ENCODE measurements at places on chromosomes 7 and 10.

DNA sequence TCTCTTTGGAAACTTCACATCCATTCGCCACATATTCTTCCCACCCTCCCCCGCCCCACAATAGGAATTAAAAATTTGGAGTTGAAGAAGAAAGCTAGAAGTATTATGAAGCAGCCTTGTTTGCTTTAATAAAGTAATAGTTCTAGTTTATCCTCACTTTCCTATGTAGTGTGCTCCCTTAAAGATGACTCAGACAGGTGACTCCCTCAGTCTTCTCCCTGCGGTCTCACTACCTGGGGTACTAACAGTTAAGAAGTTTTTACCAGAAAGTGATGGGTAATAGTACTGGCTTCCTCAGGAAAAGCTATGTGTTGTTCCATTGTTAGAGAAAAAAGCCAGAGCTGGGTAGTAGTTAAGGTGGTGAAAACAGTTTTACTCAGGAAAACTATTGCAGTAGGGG, 58.6 kb downstream of the CCNY start:
- no peak for DNase-seq

- no peak for DNase-seq
Measured at GRCh38 chr7:100141555-100141949, 7.2 kb upstream of the LAMTOR4 start.

DNA sequence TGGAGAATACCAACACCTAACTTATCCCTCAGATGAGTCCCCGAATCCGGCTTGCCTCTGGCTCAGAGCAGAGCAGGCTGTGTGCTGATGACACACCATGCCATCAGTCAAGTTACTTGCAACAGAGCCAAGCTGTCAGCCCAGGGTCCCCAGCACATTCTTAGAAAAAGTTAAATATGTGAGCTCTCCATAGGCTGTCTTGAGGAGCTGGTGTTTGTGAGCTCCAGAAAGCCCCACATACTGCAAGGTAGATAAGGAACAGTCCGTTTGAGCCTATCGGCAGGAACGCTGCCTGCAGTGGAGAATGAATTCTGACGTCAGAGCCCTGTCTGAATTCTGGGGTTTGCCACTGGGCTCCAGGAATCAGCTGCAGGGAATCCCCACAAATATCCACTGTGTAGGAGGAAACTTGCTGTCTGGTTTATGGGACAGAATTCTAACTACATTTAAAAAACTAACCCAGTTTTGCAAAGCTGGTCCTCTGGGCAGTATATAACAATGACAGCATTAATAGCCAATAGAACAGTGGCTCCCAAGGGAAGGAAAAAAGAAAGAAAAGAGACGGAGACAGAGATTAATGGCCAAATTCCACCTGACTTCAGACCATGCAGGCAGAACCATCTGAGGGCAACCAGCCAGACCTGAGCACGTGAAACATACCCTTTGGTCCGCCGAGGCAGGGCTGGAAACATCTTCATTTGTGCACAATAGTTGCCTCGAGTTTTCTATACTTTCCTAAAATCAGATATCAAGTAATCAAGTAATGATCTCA, 3.6 kb downstream of the SFXN4 start:
- no peak for DNase-seq

GRCh38 chr7:116950889-116951351, 2.4 kb upstream of the ST7 start:
- no peak for DNase-seq

DNA sequence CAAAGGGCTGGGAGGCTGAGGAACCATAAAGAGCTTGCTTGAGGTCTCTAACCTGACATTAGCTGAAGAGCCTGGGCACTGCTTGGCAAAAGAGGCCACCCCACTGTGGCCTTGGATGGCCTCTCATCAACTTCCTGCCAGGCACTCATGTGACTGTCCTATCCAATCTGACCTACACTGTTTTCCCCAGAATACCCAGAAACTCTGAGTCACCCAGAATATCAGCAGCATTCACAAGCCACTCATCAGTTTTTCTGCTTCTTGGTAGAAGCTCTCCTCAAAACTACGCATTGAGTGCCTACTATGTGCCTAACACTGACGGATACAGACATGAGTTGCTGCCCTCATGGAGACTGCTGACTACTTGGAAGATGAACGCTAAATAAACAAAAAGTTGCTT, 4.1 kb upstream of the NT5C2 start:
- no peak for DNase-seq

- DNase-seq: no peak
Measured at GRCh38 chr10:33025910-33026309, 67.9 kb upstream of the ITGB1 start.

DNA sequence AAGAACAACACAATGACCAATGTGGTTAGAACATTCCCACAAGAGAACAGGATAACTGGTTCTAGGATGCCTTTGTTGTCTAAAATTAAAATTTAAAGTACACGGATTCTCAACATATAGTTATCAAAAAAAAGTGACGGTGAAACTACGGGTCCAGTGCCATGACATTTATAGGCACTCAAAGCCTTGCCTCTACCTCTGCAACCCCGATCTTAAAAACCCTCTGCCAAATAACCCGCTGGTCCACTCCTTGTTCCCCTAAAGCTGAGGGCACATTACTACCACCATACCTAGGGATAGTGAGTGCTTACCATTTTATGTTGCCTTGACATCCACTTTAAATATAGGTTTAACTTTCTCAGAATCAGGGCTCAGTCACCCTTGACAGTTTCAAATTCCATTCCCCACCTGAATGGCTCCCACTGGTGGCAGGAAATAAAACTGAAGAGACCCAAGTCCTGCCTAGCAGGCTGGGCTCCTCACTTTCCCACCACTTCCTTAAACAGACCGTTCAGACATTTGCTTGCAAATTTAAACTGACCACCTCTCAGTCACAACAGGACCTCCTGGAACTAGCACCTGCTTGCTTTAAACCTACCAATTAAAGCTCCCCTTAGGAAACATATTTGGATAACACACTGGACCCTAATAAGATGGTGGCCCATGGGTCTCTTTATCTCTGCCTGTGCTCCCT, 169.9 kb upstream of the ASAH2 start:
- peak; percentile 47 for DNase-seq

DNA sequence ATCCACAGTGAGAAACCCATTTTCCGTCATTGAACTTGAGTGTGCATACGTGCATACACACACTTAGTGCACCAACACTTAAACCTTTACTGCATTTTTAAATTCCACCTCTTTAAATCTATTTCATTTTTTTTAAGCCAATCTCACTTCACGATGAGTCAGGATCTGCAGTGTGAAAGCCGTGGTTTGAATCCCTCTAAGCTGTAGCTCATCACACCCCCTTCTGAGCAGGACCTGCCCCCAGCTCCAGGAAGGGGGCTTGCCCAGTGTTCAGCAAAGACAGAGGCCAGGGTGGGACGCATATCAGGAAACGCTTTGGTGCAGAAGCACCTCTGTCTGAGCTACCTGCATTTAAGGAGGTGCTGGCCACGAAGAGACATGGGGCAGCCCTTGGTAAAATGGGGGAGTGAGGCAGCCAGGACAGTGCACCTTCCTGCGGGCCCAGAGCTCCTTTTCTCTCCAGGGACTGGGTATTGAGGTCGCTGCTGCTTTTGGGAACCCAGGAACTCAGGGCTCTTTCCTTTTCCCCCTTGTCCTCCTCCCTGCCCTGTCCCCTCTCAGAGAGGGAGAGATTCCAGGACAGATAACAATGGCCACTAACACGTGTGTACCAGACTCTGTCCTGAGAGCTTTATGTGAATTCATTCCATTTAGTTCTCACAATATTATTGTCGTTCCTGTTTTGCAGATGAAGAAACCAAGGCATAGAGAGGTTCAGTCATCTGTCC, 21.7 kb downstream of the ZNF316 start:
- no peak for DNase-seq

- no peak for DNase-seq
Measured at GRCh38 chr7:22109761-22110160, 164.1 kb upstream of the CDCA7L start.

DNA sequence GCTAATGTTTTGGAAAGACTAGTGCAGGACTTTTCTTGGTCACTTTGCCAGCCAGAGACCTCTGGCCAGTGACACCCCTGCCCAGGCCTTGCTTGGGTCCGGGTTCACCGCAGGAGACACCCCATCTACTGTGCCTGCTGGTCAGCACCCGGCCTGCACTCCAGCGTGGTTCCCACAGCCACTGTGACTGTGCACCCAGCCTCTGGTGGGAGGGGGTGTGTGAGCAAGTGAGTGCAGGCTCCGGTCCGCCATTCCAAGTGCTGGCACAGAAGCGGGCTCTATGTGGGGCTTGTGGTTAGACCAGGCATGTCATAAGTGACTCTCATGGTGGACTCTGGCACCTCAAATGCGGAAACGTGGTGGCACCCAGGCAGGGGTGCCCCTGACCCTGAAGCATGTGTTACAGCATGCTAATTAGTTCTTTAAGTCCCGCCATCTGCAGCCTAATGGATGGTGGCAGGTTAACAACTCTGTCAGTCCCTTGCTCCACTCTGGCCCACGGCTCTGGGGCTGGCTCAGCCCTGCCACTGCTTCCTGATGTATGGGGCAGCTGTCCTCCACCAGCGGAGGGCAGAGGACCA, 311.9 kb upstream of the HGF start:
- no peak for DNase-seq

DNA sequence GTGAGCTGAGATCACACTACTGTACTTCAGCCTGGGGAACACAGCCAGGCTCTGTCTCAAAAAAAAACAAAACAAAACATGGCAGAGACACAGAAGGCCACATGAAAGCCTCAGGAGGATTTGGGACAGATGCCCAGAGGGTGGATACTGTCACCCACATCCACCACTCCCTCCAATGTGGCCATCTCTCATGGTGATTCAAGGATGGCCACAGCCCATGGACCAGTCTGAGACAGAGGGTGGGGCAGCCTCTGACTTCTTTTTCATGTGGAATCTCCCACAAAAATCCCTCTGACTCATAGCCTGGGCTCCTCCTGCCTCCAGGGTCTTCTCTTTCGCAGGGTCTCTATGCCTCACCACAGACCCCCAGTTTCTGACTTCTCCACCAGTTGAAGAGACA, 59.0 kb upstream of the GTF2I start:
- no peak for DNase-seq

DNA sequence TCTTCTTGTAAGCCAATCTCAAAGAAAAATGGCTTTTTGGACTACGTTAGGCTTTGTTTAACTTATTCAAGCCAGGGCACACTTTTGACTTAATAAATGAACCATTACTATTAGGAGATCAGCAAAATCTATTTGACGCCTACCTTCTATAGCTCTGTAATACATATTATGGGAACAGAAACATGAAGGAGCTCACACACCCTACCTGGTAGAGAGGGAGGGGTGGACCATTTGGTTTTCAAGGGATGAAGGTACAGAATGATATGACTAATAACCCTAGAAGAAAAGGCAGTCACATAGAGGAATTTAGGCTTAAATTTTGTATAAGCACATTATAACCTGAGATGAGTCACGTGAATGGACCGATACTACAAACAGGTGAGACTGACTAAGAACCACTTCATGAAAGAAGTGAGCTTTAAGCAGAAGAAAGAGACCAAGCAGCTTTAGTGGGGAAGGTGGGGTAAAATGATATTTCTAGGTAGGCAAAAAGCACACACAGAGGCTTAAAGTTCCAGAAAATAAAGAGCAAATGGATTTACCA, 106.8 kb upstream of the CTTNBP2 start:
- DNase-seq: no peak

DNA sequence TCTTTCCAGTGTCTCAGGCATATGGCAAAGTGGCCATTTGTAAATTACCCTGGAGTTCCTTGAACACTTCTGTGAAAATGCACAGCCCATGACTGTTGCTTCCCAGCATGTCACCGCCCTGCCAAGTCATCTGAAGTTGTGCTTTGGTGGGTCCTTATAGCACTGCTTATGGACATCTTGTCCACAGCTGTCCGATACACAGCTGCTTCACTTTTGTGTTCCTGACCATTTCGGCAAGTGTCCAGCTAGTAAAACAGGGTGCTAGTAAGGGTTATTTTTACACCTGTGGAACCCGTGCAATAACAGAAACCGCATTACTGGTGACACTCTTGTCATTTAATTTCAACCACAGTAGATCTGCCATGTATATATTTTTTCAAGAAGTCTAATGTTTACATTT, 29.7 kb downstream of the PIP4K2A start:
- no peak for DNase-seq

DNA sequence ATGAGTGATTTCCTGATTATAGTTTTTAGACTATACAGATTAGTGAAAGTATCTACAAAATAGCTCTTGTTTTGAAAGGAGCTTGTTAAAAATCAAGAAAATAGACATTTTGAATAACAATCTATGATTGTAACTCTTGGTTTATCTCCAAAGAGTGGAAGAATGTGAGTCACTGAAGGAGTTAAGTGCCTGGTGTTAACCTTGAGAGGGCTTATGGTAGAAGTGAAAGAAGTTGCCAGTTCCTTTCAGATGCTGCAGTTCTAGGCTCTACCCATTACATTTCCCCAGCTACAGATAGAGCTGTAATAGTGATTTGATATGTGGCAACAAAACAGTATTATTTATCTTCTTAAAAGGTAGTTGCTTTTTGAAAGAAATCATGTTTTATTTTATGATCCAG, 12.7 kb downstream of the NRBF2 start:
- DNase-seq: no peak

DNA sequence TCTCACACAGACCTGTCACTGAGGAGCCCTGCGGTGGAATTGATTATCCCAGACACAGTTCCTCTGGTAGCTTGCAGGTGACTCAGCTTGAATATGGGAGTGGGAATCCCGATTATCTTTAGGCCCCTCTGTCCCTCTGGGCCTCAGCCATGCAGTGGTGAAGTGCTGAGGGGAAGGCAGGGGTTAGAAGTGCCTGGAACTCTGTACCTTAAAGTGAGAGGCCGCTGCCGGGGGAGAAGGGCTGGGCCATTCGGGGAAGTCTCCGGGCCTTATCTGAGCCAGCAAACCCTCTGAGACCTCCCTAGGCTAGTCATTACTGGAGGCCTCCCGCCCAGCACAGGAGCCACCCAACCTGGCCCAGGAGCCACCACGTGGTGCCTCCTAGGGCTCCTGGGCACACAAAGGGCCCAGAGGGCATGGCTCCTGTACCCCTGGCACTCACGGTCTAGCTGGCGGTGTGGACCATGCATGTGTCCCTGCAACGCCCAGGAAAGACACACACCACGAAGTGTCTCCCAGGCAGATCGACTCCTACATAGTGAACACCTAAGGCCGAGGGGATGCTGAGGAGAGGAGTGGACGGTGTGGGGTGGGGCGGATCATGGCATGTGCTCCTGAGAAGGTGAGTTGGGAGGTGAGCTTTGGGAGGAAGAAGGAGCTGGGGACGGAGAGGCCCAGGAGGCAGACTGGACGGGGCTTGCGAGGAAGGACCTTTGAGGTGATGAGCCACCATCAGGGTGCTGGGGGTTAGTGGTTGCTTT, 56.2 kb downstream of the HK1 start:
- DNase-seq: no peak

- DNase-seq: no peak
Measured at GRCh38 chr10:125691160-125691981, 8.4 kb upstream of the TEX36 start.

DNA sequence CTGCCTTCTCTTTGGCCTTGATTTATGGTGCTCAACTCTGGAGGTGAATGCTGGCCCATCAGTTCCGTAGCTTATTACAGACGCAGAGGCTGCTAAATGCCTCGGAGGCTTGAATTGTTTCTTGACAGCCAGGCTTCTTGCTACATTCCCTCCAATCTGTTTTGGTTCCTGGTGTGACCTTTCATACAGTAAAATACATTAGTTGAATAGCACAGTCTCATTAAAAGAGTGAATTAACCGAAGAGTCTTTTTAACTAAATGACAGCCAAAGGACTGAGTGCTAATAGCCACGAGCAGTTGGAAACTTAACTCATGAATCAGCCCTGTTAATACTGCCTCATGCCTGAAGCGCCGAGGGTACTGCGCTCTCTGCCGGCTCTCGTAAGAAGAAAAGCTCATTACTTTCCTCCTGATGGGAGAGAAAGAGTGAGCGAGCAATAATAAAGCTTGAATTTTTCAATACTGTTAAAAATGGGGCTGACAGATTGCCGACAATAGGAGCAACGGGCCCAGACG, 236.4 kb upstream of the GPR26 start:
- DNase-seq: no peak
